ENCODE measurements at places on chromosomes 1 and 21.

- DNase-seq, result no peak
These were observed 14.9 kb upstream of the TTC39A start for GRCh38 chr1:51345300-51345687.

DNA sequence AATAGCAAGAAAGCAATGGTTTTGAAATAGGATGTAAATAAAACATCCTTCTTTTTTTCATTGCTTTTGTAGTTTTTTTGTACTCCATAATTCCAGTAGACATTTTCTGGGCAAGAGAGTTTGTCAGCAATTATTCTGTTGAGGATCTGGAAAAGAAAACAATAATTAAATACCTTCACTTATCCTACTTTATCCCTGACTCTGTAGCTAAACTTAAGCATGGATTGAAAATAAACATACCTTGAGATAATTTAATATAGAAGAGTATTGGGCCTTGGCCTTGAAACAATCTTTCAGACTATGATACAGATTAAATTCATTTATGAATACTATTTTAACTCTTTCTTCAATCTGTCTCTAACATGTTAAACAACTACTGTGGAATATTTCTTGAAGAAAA is 321.2 kb downstream of the CHRM3 start:
- DNase-seq, result no peak

- DNase-seq, result no peak
These were observed 2.5 kb upstream of the SAMD11 start for GRCh38 chr1:921011-921837.

- DNase-seq, result no peak
These were observed 66.2 kb downstream of the FAAP20 start for GRCh38 chr1:2128189-2128901.

GRCh38 chr21:43611598-43612369 is 47.5 kb downstream of the HSF2BP start:
- no peak for DNase-seq

DNA sequence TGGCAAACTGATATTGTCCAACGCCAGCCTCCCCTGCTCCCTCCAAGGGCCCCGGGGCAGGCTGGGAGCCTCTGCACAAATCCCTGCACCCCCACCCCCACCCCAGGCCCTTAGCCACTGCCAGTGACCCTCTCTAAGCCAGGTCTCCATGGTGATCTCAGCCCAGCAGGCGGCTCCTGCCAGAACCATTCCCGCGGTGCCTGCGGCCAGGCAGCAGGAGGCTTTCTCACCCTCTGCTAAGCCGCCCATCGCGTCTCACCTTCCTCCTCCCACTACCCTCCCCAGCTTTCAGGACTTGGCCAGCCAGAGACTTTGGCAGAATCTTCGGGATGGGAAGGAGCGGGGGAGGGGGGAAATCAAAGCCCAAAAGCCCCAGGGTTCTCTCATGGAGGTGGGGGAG is 46.8 kb upstream of the WASF2 start:
- DNase-seq, result no peak
